ENCODE measurements at places on chromosomes 11 and 22.

DNA sequence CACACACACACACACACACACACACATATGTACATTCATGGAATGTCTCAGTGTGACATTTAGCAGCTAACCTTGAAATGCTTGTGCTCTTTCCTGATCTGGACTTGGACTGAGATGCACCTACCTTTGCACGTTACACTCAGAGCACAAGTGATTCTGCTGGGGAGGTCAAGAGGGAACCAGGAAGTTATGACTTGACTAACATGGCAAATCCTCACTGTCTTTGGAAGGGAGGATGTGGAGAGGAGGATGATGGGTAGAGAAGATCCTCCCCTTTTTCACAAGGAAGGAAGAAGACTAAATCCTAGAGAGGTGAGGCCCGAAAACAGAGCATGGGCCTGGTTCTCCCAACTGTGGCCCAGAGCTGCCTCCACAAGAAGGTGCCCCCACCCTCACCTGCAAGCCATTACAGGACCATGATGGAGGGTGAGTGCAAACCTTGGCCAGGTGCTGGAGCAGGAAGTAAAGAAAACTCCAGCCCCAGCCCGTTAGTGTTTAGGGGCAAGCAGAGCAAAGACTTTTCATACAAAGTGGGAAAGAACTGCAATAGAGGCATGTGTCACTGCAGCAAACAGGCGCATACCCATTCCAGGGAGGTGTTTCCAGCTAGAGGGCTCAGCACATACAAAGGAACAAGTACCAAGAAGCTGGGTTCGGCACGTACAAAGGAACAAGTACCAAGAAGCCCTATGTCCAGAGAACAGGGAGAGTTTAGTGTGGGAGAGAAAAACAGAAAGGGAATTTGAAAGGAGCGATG, 26.4 kb downstream of the SCN4B start:
- DNase-seq: no peak

GRCh38 chr11:1559111-1559951, 12.7 kb downstream of the DUSP8 start:
- peak; percentile 50 for DNase-seq

GRCh38 chr11:114195981-114196731, 100.0 kb upstream of the NNMT start:
- no peak for DNase-seq

GRCh38 chr11:67680696-67681470, 6.5 kb upstream of the ALDH3B2 start:
- DNase-seq: no peak

- no peak for DNase-seq
These were observed 200.7 kb downstream of the MSANTD4 start for GRCh38 chr11:105821372-105821771.

GRCh38 chr22:46480396-46480795, 57.0 kb downstream of the CELSR1 start:
- no peak for DNase-seq

DNA sequence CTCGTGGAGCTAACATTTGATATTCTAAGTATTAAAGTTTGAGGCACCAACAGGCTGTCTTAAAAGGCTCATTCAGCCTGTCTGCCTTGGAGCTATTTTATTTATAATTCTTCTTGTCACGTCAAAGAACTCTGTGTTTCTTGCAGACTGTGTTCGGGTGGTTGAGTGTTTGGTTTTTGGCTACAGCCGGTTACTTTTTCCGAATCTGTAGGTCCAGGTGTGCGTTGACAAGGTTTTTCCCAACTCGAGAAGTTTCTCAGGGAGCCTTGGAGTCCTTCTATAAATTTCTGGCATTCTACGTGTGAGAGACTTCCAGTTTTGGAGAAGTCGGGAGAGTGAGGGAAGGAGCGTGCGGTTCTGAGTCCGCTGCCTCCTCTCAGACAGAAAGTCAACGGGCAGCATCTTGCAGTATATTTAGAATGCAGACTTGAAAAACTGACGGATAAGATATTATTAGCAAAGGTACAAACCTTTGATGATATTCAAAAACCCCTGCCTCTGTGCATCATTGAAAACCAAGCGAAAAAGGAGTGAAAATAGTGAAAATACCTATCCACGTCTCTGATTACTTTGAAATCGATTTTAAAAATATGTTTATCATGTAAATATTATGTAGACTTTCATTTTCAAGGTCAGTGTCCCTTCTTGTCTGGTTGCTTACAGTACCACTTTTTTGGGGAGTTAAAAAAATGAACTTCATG, 85.2 kb upstream of the PPARA start:
- DNase-seq: no peak

- DNase-seq: no peak
These were observed 30.1 kb upstream of the ZBTB44 start for GRCh38 chr11:130344841-130345240.

DNA sequence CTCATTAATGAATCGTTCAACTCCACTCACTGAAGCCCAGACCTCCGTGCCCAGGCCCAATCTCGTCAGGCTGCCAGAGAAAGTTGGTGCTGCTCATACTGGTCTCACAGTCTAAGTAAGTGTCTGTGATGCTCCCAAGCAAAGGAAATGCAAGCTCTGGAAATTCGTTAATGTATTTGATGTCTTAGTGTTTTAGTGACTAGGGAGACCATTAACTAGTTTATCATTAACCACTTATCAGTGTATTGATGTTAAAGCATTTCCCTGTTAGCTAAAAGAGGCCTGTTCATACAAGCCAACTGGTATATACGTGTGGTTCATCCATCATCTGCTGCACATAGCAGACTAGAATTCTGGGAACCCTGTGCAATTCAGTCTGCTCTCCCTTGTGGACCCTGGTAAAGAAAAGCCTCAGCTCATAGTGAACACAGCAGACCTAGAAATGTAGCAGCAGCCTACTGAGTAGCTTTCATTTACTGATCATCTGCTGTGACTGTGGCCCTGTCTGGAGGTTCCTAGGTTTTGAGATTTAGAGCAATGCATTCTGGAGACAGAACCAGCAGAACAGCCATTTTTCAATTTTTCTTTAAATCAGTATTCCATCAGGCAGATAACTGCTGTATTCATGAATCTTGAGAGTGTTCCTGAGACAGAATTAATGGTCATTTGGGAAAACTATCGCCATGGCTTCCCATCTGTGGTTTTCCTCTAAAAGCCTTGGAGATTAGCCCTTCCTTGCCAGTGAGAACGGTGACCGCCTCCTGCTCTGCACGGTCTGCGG, 15.7 kb upstream of the AIFM3 start:
- DNase-seq: no peak

DNA sequence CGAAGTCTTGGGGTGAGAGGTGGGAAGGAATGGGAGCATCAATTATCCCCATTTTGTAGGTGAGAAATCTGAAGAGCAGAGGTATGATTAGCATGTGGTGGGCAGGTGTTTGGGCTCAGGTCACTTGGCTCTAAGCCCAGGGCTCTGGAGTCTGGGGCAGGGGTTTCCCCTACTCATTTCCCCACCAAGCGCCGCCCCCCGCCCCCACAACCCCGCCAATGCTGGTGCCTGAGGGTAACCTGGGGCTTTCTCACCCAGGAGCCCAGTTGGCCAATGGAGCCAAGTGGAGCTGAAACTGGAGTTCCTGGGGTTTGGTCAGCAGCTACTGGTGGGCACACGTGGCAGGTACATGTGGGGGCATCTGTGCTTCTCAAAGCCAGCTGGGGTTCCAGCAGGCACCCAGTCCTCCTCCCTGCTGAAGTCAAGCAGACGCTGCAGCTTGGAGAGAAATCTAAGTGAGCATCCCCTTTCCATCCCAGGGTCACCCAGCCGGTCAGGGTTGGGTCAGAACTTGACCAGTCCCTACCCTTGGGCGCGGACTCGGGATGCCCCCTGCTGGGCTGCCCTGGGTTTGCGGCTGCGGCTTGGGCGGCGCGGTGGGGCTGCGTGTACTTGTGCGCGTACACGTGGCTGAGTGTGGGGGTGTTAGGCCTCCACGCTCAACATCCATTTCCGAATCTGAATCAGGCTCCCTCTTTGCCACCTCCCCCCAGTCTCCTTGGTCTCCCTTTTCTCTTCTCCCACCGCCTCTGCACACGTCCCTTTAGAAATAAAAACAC, 1.7 kb upstream of the CHRM1 start:
- no peak for DNase-seq

- DNase-seq: no peak
These were observed 104.4 kb downstream of the MPPED2 start for GRCh38 chr11:30481796-30482195.

DNA sequence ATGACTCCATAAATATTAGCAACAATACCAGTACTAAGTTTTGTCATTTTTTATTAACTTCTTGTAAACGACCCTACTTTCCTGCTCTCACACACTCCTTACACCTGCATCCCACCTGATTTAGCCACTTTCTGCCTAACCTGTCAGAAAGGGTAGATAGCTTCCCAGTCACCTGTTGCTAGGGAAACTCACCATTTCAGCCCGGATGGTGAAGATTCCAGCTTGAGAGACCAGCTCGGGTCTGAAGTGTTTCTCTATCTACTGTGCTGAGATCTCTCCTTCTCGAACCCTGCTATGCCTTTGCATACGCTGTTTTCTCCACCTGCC, at the start of gene PARVG:
Gene PARVG (plus strand): TSS at position 220 of the 327 bp plus-strand sequence. CDS start 2,405 bp downstream, outside the sequence.
- DNase-seq: no peak

GRCh38 chr11:28140689-28141455, 32.7 kb downstream of the METTL15 start:
- DNase-seq: no peak

DNA sequence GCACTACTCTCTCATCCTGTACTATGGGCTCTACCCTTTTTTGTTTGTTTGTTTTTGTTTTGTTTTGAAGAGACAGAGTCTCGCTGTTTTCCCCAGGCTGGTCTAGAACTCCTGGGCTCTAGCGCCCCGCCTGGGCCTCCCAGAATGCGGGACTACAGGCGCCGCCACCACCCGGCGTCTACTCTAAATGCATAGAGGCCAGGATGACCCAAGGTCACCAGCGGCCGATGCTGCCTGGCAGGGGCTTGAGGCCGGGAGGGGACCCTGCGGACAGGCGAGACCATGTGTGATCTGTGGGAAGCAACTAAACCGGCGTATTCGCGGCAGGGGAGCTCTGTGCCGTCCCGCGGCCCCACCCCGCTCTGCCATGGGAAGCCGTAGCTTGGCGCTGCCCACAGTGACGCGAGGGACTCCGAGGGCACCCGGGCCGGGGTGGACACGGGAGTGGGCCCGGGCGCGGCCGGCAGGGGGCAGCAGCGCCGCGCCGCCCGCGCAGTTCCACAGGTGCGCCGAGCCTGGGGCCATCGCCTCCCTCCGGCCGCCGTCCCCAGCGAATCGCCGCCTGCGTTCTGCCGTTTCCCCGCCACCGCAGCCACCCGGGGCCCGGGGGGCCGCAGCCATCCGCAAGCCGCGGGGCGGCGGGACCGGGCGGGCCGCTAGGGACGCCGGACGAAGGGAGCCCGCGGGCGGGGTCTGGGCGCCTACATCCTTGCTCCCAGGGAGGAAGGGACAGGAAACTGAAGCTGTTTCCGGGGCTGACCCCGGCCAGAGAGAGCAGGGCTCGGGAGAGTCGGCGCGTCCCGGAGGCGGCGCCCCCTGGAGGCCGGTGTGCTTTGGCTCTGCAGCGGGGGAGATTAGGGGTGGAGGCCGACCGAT, 12.3 kb upstream of the HDHD5 start:
- DNase-seq: peak; percentile 47

GRCh38 chr11:88886796-88887195, 179.0 kb downstream of the GRM5 start:
- peak; percentile 51 for DNase-seq

- DNase-seq: no peak
These were observed 27.0 kb upstream of the MUC5B start for GRCh38 chr11:1195682-1196515.

DNA sequence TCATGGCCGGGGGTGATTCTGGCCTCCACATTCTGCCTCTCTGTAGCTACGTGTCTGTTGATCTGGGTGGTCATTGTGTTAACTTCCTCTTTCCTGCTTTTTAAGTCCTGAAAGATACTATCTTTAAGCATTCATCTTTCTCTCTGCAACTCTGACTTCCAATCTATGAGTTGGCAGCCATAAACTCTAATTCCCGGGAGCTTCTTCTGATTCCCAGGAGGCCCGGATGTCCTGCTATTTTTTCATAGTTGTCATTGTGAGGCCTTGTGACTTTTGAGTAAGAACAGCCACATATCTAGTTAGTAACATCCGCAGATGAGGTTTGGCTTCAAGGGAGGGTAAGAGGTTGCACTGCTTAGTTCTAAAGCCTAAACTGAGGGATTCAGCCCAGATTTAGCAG, 107.8 kb downstream of the SYN3 start:
- DNase-seq: no peak

- DNase-seq: no peak
These were observed 46.5 kb downstream of the SLC22A12 start for GRCh38 chr11:64637334-64638017.

GRCh38 chr22:42610186-42610585, 4.5 kb downstream of the POLDIP3 start:
- DNase-seq: no peak

GRCh38 chr11:46391578-46392420, at the start of gene CHRM4:
CHRM4 (minus strand) TSS chr11:46391776; CDS start chr11:46386557, 5,219 bp downstream.
- DNase-seq: no peak

DNA sequence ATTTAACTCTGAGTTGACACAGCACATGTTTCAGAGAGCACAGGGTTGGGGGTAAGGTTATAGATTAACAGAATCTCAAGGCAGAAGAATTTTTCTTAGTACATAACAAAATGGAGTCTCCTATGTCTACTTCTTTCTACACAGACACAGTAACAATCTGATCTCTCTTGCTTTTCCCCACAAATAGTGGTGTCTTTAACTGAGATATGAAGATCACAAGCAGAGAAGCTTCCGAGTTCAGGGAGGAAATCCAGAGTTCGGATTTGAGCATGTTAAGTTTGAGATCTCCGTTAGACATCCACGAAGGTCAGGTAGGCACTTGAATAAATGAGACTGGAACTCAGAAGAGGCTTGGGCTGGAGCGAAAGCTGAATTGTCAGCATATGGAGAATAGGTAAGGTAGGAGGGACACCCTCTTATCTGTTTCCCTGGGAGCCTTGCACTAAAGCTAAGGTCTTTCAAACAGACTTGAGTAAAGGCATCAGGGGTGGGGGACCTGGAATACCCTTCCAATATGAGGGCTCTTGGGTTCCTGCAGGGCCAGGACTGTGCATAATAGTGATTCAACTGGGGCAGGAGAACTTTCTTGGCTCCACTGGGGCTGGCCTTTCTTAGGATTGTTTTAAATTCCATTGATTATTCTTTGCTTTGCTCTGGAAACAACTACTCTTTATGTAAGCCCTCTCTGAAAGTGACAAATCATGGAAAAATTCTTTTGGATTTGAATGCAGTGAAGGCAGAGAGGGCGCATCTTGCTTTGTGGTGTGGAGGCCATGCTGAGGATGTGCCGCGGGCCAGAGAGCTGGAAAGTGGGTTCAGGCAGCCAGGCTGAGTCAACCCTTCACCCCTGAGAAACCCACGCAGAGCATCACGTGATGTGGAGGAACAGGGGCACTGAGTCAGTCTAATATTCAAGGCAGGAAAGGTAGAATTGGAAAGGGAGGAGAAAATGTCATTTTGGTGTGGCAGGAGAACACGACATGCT, 62.7 kb upstream of the AMPD3 start:
- DNase-seq: no peak

Measured in Panc1 (cell line).